T-helper 1 cell (primary cell): ENCODE measurements at places on chromosomes 3 and 15.

GRCh38 chr3:16739541-16740105 is 134.4 kb upstream of the DAZL start:
- DNase-seq: no peak

DNA sequence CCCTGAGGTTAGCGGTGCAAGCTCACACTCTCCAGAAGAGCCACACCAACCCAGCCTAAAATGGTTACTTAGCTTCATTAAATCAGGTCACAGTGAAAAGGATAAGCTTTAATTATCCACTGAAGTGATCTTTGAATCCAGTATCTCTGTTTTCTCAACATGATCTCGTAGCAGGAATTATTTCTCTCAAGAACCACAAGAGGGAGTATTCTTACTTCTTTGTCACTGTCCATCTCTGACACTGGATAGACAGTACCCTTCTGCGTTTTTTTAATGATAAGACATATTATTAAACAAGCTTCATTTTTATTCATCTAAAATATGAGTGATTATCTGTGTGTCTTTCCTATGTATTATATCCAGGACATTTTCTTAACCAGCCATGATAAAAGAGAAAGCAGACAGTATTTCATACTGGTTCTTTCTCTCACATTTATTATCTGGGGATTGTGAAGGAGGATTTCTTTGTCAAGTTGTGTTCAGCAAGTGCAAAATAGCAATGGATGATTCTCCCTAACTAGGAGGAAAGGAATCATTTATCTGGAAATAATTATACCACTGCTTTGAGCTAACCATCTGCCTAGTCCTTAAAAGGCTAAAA is 105.4 kb upstream of the CCDC54 start:
- no peak for DNase-seq

GRCh38 chr3:127588806-127589577 is 1.5 kb downstream of the TPRA1 start:
- DNase-seq: no peak

DNA sequence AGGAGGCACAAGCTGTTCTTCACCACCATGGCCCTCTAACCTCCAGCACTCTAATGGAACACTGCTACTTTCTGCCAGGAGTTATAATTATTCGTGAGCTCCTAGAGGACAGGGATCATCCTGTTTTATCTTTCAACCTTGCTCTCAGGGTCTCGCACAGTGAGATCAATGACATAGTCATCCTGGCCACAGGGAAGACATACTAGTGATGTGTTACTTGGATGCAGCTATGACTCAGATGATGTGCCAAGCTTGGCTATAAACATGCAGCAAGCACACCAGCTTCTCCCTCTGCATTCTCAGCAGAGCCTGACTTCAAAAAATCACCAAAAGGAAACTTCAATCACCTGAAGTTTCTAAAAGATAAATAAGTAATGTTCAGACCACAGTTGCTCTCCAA is 203.8 kb upstream of the HES1 start:
- DNase-seq: no peak
